ENCODE measurements at places on chromosomes 11 and 22.

GRCh38 chr22:39901565-39902146 is 772 bp downstream of the GRAP2 start:
- no peak for DNase-seq

DNA sequence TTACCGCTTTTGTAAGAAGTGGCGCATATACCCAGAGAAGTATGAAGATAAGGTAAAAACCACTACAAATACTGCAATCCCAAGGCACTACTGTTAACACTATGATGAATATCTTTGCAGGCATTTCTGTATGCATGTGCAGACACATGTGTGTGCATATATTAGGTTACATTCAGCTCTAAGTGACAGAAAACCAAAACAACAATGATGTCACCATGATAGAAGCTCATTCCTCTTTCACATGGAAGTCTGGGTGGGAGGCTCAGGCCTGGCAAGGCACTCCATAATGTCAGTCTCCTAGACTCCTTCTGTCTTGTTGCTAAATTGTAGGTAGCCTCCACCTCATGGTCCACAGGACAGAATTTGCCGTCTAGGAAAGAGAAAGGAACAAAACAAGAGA is 63.0 kb upstream of the SLC6A5 start:
- no peak for DNase-seq

GRCh38 chr22:37657590-37658132 is 862 bp upstream of the PDXP start:
- no peak for DNase-seq

- no peak for DNase-seq
Measured at GRCh38 chr22:25125693-25126357, 73.8 kb upstream of the CRYBB3 start.

DNA sequence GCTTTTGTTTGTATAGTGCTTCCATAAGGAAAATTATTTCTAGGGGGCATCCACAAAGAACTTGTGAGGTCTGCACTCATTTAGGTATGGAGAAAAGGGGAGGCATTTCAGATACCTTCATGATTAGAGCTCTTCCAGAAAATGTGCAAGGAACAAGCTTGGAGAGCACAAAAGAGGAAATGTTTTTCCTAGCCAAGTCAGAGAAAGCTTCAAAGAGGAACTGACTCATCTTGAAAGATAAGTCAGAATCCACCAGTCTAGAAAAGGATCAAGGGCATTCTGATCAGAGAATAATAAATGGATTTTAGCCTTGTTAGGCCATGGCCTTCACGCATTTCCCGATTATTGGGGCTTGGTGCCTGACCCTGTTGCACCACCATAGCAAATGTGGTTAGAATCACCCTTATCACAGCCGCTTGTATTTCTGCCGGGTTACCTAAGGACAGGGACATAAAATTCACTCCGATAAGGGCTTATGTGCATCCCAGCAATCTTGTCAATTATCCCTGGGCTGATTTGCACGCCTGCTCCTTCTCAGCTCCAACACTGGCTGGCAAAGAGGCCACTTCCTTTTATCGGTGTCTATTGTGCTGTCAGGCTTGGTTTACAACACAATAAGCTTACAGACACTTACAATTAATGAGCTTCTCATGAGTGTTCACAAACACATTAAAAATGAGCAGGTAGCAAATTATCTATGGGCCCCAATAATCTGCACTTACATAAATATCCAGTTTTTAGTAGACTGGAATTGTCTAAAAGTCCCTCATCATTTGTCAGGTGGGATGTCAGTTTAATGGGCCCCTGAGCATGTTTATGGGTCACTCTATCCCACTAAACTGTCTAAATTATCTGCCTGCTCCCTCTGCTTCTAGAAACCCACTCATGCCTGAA is 613.5 kb downstream of the SOX6 start:
- DNase-seq = no peak

Data from CD4-positive, alpha-beta T cell treated with Interleukin-1 beta for 1 hour (primary cell).